Panc1 (cell line): ENCODE measurements at places on chromosomes 4 and X.

- DNase-seq: no peak
Measured at GRCh38 chrX:149129767-149130166, 375.3 kb downstream of the IDS start.

GRCh38 chrX:124534536-124534935, 188.2 kb downstream of the SH2D1A start:
- no peak for DNase-seq

DNA sequence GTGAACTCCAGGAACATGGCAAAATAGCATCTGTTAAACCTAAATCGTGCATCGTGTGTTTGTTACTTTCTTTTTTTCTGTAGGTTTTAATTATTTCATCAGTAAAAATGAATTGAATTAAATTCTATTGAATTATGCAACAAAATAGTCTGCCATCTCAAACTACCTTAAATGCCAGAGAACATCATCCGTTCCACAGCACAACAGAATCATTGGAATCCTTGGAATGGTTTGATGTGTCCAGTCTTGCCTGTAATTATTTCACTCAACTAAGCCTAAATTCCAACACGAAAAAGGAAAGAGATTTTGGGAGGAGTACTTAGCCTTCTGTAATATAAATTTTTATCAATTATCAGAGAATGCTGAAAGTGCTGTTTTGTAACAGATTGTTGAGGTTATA, 17.1 kb upstream of the SLC7A11 start:
- DNase-seq: no peak

- no peak for DNase-seq
Measured at GRCh38 chrX:18065956-18066355, 154.7 kb downstream of the BEND2 start.

DNA sequence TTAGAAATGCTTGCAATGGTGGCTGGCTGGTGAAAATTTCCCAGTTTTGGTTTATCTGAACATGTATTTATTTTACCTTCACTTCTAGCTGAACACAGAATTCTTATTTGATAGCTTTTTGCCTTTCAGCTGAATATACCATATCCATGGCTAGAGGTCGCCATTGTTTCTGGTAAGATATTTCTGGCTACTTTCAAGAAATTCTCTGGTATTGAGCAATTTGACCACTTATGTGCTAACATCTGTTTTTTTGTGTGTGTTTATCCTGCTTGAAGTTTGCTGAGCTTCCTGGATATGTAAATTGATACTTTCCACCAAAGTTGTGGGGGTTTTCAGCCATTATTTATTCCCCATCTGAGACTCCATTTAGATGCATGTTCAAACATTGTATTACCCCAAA, 75.4 kb downstream of the FBXW7 start:
- DNase-seq: no peak

DNA sequence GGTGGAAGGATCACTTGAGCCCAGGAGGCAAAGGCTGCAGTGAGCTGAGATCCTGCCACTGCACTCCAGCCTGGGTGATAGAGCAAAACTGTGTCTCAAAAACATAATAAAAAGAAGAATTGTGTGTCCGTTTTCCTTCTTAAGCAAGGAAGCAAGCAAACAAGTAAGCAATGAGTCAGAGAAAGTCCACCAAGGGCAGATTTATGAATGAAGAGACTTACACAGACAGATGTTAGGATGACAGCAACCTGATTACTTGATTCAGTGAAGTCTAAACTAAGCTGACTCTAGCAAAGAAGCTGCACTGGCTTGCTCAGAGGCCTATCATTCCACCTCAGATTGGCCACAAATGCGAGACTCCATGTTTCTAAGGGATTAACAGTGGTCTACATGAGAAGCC, 34.1 kb upstream of the SCML1 start:
- no peak for DNase-seq

GRCh38 chr4:153781717-153782416, 7.0 kb downstream of the SFRP2 start:
- no peak for DNase-seq

GRCh38 chrX:45295259-45295986, 94.7 kb upstream of the DIPK2B start:
- no peak for DNase-seq

DNA sequence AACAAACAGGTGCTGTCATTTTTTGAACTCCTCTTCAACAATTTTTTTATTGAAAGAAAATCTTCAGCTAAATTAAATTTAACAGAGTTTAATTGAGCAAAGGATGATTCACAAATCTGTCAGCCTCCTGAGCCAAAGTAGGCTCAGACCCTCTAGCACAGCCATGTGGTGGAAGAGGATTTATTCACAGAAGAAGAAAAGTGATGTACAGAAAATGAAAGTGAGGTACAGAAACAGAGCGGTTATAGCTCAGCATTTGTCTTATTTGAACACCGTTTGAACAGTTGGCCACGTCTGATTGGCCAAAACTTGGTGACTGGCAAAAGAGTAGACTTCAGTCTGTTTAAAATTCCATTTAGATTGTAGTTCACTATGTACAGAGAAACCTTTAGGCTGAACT, 217.3 kb downstream of the SPANXN1 start:
- no peak for DNase-seq

GRCh38 chr4:183354219-183354618, 32.0 kb upstream of the CLDN24 start:
- no peak for DNase-seq

GRCh38 chr4:99722725-99723124, 65.1 kb upstream of the C4orf54 start:
- DNase-seq: no peak

GRCh38 chr4:144355811-144356757, 215.6 kb upstream of the GYPA start:
- peak; percentile 12 for DNase-seq

DNA sequence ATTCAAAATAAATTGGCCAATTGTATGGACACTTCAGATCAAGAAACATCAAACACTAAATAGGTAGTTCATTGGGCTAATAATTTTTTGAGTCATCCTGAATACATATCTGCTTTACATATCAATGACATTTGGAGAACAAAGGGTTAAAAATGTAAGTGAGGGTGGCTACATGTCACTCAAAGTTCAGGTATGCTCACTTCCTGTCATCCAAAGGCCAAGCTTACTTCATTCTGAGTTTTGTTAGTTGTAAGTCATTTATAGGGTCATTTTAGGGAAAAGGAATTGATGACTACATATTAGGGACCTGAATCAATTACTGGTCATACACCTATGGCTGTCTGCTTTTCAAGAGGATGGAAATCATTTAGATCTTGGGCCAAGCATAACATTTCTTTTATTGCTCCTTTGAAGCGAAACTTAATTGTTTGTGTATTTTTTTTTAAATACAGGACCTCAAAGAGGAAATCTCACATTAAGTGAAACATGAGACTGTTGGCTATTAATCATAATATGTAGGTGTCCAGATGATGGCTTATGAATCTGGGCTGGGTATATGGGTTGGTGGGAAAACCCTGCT, 119.2 kb upstream of the LEF1 start:
- no peak for DNase-seq

- no peak for DNase-seq
Measured at GRCh38 chrX:150680974-150681373, 12.2 kb upstream of the MTMR1 start.

- DNase-seq: no peak
Measured at GRCh38 chr4:68581383-68582338, 5.5 kb upstream of the UGT2B17 start.

DNA sequence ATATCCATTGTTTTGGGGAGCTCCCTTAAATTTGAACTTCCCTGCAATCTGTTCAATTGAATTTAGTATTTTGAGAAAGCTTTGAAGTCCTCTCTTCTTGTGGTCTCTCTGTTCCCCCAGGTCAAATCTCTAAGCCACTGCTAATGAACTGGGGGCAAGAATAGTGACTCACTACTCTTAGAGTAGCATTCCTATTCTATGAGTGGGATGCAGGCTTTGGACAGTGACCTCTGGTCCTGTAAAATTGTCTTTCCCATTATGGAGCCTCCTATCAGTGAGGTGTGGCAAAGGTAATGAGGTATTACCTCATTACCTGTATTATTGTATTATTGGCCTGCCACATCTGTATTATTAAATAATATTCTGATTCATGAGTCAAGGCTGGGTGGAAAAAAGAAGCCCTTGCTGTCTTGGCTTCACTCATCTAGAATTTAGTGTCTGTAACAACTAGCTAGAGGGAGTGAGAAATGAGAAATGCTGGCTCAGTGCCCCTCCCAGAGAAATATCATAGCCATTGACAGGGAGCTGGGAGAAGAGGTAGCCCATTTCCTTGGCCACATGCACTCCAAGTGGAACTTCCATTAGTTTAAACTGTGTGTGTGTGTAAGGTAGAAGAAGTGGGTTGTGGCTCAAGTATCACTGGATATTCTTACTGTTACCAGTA, 393.9 kb upstream of the CTSO start:
- no peak for DNase-seq

DNA sequence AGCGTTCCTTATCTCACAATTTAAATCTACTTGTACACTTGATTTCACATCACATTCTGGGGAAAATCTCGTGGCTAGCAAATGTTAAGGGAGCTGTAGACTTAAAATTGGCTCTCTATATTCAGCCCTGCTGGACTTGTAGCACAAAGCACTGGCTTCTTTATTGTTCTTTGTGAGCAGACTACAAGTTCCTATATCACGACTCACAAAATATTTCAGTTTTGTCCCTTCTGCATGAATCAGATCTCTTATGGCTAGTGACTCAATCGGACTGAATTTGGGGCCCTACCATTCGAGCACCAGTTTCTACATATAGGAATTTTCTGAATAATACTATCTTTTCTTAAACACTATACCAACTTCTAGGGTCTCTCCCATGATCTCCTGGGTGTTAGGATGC, 390.1 kb downstream of the ADAM29 start:
- no peak for DNase-seq

GRCh38 chrX:38311743-38312142, 15.6 kb downstream of the RPGR start:
- no peak for DNase-seq

DNA sequence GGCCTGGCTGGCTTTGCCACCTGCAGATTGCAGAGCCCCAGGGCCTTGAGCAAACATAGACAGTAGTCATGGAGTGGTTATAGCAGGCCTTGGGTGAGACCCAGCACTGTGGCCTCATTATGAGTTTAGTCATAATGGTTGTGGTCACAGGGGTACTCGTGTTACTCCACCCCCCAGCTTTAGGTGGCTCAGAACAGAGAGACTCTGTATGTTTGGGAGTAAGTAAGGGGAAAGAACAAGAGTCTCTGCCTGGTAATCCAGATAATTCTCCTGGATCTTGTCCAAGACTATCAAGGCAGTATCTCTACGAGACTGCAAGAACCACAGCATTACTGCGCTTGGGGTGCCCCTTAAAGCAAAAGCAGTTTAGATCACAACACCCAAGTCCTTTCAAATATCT, 62.3 kb upstream of the SCRG1 start:
- DNase-seq: no peak

GRCh38 chr4:146159384-146160058, 16.0 kb upstream of the LSM6 start:
- no peak for DNase-seq

GRCh38 chr4:88107406-88108107, 50.9 kb downstream of the ABCG2 start:
- peak; percentile 22 for DNase-seq

DNA sequence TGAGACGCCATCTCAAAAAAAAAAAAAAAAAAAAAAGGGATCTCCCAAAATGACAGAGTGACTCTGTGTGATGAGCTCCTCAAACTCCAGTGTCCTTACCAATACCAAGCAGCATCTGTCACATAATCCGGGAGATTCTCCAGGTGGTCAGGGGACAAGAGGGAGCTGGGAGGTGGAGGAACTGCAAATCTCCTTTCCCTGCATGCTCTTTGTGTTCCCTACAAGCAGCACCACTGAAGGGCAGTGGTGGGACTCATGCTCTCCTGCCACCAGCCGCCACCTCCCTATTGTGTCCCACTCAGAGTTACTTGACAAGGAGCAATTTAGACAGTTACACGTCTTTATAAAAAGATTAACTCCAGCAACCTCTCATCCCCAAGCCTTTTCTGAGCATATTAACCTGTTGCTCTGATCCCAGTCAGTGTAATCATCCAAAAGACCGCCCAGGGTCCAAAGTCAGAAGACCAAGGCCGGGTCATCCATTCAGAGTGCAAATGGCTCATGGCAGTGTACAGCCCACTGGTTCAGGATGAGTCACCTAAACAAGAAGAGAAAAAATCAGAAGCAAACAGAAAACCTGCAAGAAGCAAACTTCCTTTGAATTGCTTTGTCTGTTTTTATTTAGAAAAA, 23.6 kb downstream of the MGST2 start:
- no peak for DNase-seq

DNA sequence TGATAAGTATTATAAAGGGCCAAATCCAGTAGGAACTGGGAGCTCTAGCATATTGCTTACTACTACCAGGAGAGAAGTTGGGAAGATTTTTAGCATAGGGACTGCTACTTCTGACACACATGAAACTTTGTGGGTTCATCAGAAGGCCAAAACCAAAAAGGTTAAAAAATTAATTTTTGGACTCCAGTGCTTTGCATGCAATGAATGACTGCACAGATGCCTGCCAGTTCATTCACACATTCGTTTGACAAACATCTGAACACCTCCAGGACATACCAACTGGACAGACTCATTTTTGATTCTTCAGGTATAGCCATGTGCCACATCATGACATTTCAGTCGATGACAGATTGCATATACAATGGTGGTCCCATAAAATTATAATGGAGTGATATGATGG, 79.8 kb downstream of the MID1IP1 start:
- no peak for DNase-seq

DNA sequence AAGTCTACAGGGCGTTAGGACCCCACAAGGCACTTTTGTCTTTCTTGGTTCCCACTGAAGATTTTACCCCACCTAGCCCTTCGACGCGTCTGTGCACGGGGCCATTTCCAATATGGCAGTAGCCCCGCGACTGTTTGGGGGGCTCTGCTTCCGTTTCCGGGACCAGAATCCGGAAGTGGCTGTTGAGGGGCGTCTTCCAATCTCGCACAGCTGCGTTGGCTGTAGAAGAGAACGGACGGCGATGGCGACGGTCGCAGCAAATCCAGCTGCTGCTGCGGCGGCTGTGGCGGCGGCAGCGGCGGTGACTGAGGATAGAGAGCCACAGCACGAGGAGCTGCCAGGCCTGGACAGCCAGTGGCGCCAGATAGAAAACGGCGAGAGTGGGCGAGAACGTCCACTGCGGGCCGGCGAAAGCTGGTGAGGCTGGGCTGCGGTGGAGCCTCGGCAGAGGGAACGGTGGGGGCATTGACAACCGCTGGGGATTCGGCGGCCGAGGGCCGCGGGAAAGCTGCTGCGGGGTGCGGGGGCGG, at the start of gene USP11:
Gene USP11, plus strand, starts transcription at position 207 of the 530 bp plus-strand sequence. Its CDS starts 35 bp downstream, at position 242.
- no peak for DNase-seq

GRCh38 chr4:89803915-89804314, 33.0 kb downstream of the SNCA start:
- DNase-seq: no peak

DNA sequence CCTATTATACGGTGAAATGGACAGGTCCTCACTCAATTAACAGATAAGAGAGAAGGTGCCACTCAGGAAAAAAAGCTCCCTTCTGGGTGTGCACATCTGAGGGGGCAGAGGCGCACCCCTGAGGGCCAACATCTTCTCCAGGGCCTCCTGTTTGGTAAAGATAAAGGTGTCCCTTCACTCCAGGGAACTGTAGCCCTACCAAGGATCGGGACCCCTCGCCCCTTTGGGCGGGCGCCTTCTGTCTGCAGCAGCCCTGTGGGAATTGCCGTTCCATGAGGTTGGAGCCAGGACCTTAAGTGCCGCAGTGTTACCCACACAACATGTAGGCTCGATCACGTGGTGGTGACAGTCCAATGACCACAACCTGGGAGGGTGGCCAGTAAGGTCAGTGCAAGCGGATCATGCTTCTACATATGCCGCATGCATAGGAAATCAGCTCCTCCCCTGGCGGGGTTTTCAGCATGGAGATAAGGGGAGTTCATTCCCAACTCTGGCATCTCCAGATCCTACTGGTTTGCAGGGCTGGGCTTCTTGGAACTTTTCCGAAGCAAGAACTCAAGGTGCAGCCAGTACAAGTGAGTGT, 253.3 kb downstream of the EVC2 start:
- DNase-seq: no peak
